ENCODE measurements at places on chromosomes 16 and 17.

DNA sequence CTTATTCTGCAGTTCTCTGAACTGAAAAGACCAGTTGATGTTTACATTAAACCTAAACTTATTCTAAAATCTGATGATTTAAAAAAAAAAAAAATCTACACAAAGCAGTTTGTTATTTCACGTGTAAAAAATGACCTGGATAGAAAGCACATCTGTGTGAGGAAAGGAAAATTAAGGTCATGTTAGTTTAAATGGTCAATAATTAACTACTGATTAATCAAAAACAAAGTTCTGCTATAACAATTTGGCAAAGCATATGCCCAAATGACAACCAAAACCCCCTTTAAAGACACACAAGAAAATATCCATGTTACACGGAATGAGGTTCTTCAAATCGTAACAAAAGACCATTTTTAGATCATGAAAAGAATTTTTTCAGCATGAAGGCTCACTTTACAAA, 30.4 kb downstream of the CACNG1 start:
- DNase-seq: no peak

GRCh38 chr17:47956791-47957590, 692 bp downstream of the PRR15L start:
- DNase-seq: no peak

GRCh38 chr17:73740370-73740769, 96.1 kb upstream of the SDK2 start:
- DNase-seq: no peak

DNA sequence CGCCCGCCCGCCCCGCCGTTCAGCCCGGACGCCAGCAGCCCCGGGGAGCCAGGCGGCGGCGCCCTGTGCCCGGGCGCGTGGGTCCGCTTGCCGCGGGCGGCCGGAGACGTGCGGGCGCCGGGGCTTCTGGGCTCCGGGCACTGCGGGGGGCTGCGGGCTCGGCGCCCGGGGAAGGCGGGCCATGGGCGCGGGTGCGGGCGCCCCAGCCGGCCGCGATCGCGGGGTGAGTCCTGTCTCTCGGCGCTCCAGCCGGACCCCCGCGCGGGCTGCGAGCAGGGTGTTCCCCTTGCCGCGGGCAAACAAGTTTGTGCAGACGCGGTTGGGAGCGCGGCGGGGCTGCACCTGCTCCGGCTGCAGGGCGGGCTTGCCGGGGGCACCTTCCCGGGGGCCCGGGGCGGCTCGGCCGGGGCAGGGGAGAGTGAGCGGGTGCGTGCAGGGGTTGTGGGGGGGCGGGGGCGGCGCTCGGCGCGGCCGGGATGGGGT, 292 bp downstream of the WSCD1 start:
- DNase-seq: no peak

- DNase-seq: peak; percentile 27
These were observed 1.1 kb upstream of the TRPV3 start for GRCh38 chr17:3558603-3559269.

DNA sequence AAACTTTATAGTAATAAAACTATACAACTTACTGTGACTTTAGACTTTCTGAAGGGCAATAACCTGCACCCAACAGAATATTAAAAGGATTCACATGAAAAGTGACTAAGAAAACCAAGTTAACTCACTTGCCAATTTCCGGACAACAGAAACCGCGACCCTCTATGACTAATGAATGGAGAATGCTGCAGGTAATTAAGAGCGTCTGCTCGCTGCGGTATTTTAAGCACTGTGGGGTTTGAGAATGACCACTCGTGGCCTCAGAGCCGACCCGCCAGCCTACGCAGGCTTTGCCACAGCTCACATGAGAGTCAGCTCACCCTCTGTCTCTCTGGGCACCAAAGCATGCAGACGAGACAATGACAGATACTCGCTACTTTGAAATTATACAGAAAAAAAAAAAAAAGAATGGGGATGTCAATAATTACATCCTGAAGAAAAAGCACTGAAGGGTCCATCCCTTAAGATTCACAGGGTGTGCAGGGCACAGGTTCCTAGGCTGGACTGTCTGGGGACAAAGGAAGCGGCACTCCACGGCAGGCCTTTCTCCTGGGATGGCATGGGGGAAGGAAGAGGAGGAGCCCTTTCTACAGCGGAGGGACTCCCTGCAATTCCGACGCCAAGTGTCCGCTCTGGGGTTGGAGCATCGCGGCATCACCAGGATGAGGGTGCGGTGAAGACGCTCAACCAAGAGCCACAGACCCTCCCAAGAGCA, 35.0 kb downstream of the ZCCHC14 start:
- peak; percentile 63 for DNase-seq

DNA sequence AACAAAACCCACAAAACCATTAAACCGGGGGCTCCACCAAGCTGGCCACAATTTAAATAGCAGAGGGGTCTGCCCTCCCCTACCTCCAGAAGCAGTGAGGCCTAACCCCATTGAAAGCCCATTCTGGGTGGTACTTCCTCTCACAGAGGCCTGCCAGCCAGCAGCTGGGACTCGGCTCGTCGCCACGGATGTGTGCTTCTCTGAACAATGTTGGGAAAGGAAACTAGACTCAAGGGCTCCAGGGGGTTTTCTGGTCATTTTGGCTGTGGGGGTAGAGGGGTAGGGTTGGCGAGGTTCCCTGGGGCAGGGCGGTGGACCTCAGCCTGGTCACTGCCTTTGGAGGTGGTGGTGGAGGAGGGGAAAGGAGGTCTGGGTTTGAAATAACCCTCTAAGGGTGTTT, 4.7 kb upstream of the PLCG2 start:
- no peak for DNase-seq

DNA sequence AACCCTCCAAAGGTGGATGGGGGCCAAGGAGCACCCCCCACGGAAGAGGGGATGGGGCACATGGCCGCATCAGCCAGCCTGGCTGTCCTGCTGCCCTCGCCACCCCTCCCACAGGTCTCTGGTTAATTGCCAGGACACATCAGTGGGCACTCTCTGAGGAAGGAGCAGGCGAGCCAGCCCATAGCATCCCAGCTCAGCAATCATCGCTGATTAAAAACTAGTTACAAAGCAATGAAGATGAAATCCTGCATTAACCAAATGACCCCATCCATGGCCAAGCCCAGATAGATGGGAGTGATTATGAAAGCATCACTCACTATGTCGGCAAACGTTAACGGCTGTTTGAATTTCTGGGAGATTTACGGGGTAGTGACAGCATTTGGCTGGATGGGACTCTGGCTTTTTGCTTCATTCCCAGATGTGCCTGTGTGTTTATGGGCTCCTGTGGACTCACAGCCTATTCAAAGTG, 45.3 kb downstream of the CCDC182 start:
- no peak for DNase-seq

DNA sequence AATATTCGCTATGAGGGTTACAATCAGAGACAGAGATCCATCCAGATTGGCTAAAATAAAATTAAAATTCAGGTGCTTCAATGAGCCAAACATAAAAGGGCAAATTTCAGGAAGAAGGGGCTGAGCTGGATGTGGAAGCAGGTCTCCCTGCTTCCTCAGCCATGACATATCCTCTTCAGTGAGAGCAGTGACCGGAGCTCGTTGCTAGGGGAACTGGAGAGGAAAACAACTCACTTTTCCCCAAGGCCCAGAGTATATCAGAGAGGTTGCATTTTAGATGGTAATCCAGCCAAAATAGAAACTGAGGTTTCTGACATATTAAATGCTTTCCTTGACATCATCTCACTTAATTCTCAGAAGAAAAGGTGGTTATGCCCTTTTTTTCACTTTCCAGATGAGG, 503.5 kb downstream of the HS3ST4 start:
- no peak for DNase-seq

GRCh38 chr17:58331815-58332777, 3.5 kb upstream of the TSPOAP1 start:
- DNase-seq: no peak

GRCh38 chr17:56176091-56176490, 22.8 kb downstream of the ANKFN1 start:
- DNase-seq: no peak

DNA sequence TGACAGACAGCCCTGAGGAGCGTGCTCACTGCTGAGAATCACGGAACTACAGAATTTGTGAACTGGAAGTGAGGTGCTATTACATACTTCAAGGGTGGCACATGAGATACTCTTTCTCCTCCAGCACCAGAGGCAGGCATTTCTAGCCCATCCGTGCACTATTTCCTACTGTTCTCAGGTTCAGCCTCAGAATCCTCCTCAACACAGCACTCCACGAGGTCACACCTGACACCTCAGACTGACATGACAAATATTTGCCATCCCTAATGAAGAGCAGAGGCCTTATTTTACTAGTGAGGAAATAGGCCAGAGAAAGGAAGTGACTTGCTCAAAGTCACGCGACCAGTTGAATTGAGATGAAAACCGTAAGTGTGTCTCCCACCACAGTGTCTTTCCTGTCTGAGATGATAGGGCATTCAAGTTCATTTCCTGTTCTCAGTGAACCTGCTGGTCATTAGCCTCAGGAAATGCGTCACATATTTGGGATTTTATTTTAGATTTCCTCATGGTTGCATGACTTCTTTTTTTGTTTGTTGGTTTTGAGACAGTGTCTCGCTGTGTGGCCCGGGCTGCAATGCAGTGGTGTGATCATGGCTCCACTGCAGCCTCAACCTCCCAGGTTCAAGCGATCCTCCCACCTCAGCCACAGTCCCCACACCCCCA, 23.6 kb downstream of the SEZ6 start:
- no peak for DNase-seq

- no peak for DNase-seq
These were observed 38.1 kb upstream of the SSTR5 start for GRCh38 chr16:1034230-1035065.

- DNase-seq: no peak
These were observed 23.8 kb downstream of the LDHD start for GRCh38 chr16:75092777-75093176.

DNA sequence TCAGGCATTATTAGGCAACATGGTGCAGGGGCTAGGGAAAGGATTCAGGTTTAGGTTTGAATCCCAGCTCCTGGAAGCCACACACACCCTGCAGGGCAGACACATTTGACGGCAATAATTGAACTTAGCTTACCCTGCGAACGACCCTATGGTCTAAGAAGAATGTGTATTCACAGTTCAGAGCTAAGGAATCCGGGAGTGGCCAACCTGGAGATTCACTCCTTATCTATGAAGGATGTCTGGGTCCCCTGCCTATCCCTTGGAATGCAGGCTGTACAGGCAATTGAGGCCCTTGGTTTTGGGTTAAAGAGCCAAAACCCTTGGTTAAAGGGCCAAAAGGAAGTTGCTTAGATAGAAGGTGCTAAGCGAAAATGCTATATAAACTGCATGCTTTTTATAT, 2.9 kb upstream of the SYT17 start:
- no peak for DNase-seq

DNA sequence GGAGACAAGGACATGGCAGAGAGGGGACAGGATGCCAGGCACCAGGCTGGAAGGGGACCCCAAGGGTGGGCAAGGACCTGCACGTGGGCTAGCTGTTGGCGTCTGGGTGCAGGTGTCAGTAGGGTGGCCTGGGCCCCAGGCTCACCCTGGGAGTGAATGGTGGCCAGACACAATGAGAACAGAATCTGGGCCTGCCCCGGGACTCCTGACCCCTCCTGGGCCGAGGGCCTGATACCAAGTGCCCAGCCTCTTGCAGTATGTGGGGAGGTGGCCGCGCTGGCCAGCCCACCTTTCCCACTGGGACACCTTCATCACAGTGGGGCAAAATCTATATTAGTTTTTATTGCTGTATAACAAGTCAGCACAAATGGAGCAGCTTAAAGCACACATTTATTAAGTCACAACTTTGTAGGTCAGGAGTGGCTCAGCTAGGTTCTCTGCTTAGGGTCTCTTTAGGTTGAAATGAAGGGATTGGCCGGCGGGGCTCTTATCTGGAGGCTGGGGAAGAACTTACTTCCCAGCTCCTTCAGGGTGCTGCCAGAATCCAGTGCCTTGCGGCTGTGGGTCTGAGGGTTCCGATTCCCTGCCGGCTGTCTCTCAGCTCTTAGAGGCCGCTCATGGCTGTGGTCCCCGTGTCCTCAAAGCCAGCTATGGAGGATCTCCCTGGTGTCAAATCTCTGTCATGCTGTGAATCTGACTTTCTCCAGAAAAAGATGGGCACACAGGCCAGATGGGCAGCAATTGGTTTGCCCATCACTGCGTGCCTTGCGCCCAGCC, 3.6 kb downstream of the PRSS33 start:
- DNase-seq: no peak

GRCh38 chr17:49845321-49845720, 2.5 kb downstream of the TAC4 start:
- no peak for DNase-seq

DNA sequence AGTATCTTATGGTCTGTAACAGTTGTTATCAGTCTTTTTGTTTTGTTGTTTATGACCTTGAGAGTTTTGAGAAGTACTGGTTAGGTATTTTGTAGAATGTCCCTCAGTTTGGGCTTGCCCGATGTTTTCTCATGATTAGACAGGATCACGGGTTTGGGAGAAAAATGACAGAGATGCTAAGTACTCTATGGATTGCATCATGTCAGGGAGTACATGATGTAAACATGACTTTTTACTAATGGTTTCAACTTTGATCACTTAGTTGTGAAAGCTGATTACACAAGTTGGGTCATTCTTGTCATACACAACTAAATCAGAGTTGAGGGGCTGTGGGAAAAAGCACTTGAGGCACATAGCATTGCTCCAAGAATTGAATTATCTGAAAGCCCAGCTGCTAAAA, 94.7 kb upstream of the SIAH1 start:
- DNase-seq: no peak

- no peak for DNase-seq
These were observed 2.1 kb downstream of the SKA2 start for GRCh38 chr17:59152925-59153324.

- no peak for DNase-seq
These were observed 74.0 kb upstream of the CREBBP start for GRCh38 chr16:3954411-3954921.

- DNase-seq: no peak
These were observed 80.2 kb upstream of the ASIC2 start for GRCh38 chr17:33373273-33373672.

DNA sequence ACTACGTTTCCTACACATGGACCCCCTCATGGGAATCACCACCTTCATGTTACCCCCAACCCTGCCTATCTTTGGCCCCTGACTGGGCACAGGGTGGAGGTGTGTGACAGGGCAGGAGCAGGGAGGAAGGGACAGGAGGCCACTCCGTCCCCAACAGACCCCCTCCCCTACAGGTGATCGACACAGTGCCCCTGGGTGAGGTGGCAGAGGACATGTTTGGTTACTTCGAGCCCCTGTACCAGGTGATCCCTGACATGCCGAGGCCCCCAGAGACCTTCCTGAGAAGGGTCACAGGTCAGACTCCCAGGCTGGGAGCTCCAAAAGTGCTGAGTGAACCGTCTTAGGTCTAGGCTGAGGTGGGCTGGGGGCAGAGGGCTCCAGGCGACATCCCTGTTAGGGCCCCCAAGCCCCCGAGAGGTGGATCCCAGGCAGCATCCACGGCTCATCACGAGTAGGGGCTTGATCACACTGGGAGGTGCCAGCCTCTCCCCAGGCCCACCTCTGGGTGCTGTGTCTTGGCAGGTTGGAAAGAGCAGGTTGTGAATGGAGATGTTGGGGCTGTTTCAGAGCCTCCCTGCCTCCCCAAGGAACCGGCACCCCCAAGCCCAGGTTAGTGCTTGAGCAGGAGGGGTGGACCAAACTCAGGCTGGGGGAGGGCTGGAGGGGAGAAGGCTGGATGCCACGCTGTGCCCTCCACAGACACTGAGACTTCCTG, 1.5 kb downstream of the ACBD4 start:
- DNase-seq: no peak

All from T1000 (cell line).